ENCODE measurements at places on chromosomes 6 and 20.

GRCh38 chr6:137769797-137770362, 97.2 kb upstream of the TNFAIP3 start:
- no peak for DNase-seq

GRCh38 chr6:157075549-157076450, 247.5 kb downstream of the TMEM242 start:
- no peak for DNase-seq

- DNase-seq, result no peak
These were observed 1.7 kb downstream of the ARHGAP40 start for GRCh38 chr20:38603286-38603685.

DNA sequence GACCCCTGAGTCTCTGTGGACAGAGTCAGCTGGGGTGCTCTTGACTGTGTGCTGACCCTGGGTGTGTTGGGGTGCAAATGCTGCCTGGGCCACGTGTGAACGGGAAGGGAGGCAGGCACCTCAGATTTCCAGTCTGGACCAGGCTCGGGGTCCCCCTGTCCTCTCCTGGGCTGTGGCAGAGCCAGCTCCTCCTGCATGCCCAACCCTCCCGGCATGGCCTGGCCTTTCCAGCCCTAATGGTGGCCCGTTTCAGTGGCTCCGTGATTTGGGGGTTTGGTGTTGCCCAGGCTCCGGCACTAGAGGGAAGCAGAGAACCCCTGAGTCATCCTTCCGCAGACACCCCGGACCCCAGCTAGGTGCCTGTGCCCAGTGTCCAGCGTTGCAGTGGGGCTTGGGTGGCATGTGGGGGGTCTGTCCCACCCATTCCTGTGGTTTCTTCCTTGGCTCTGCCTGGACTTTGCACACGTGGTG, 9.1 kb downstream of the RBM38 start:
- DNase-seq, result no peak

DNA sequence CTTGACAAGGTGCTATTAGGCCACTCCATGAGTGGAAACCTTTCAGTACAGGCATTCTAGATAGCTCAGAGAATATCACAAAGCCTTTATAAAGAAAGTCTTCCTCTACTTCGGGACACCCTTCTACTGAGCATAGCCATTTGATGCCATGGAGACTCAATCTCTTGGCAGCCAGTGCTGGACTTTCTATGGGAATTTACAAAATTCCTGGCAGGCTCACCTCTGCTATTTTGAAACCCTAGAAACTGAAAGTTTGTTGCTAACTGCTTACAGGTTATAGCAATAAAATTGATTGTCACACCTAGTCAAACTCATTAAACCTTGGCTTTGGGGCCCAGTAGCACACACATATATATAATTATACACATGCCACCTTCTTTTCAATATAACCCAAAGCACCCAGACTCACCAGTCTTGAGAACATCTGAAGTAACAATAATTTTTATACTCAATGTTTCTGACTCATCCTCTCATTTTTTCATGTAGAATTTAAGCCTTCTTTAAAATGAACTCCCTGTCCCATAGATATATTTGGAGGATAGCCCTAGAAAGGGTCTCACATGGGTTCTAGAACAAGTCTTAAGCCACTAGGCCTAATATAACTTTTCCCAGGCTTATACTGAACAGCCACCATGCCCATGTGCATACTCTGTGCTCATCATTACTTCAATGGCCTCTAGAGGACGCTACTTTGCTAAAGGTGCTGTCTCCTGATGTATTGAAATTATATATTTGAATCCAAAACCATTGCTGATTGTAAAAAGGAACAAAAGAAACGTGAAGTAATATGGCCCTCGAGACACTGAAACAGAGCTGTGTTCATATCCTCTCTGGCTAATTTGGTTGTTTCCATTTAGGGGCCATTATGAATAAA, 368.1 kb upstream of the MARCKS start:
- DNase-seq, result no peak

GRCh38 chr6:14197118-14197517, 79.5 kb downstream of the CD83 start:
- no peak for DNase-seq

- DNase-seq, result peak; percentile 42
These were observed 591.4 kb downstream of the RNF144B start for GRCh38 chr6:18978337-18979128.

DNA sequence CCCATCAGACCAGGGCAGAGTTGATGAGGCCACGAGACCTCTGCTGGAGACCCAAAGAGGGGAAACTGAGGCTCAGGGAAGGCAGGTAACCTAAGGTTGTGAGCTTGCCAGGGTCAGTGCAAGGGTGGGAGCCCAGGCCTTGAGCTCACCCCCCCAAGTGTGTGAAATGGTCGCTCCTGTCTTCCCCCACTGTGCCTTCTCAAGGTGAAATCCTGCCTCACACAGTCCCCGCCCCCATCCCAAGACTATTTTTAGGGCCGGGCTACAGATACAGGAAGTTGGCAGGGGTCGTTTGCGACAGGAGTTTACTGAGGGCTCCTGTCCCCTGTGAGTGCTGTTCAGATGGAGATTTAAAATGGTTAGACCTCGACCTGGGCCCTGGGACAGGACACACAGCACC, 18.7 kb upstream of the GATA5 start:
- no peak for DNase-seq

- DNase-seq, result no peak
These were observed 222.2 kb downstream of the LY86 start for GRCh38 chr6:6810727-6811126.

All from retina (tissue), 1 donor.